ENCODE measurements at places on chromosomes 6 and 20.
A peak's percentile ranks its signal among the peaks of the same experiment; 100 is the strongest.

- DNase-seq, result no peak
These were observed 15.4 kb downstream of the FNDC1 start for GRCh38 chr6:159184559-159184958.

DNA sequence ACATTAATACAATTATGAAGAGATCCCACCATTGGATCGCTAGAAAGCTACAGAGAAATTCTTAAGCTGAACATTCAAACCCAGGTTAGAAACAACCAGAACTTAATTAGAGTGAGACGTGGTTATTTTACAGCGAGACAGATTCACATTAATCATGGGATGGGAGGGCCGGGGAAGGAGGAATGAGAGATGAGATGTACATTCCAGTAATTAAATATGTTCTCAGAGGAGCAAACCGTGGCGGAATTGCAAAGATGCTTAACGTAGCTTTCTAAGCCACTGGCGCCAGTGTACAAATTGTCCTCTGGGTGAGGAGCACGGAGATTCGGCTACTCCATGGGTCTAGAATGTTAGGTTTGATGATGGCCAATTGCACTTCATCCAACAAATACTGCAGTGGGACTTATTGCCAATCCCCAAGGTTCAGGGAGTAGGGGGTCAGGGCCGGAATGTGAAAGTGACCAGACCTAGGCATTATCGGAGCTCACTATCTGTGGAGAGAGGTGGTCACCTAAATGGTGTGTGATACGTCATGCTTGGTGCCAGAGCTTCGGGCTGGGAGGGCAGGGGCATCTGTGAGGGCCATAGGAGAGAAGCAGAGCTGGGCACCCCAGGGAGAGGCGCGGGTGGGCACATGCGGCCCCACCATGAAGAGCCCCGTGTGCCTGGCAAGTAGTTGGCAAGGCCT, 114.7 kb downstream of the EDN3 start:
- DNase-seq, result no peak

- DNase-seq, result no peak
These were observed 10.2 kb upstream of the MICAL1 start for GRCh38 chr6:109465772-109466171.

DNA sequence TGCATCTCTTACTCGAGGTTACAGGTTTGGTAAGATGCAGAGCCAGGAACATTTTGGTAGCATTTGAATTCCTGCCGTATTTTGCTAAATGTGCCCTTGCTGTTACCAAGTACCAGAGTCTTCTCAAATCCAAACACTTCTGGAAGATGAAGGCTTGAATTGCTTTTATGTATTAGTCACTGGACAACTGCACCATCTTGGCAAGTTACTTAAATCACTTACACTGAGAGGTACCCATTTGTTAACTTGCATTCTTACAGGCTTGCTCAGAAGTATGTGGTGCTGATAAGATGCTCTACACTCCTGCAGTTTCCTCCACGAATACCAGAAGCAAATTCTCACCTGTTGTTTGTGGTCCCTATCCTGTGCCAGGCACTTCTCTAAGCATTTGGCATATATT, 12.7 kb downstream of the IL22RA2 start:
- no peak for DNase-seq

- DNase-seq, result peak; percentile 85
These were observed 66.4 kb downstream of the CTCFL start for GRCh38 chr20:57458400-57459160.

GRCh38 chr6:149834513-149835481, 29.4 kb downstream of the LRP11 start:
- no peak for DNase-seq

DNA sequence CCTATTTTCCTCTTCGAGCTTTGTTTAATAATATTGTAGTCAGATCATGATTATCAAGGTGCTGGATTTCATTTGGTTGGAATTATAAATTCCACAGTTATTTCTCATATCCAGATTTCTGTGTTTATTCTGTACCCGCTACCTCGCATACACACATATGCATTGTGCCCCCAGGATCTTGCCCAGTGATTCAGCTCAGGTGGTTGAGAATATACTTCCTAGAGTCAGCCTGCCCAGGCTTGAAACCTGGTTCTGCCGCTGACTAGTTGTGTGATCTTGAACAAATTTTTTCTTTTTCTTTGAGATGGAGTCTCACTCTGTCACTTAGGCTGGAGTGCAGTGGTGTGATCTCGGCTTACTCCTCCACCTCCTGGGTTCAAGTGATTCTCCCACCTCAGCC, 14.7 kb downstream of the GINM1 start:
- DNase-seq, result no peak

DNA sequence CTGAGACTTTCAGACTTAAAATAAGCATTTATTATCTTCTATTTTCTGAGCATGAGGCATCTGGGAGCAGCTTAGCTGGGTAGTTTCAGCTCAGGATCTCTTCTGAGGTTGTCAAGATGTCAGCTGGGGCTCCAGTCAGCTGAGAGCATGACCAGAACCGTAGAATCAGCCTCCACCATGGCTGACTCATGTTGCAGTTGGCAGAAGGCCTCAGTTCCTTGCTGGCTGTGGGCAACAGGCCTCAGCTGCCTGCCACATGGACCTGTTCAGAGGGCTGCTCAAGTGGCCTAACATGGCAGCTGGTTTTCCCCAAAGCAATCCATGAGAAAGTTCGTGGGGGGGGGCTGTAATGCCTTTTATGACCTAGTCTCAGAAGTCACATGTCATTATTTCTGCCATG, 142.3 kb downstream of the LY86 start:
- no peak for DNase-seq

DNA sequence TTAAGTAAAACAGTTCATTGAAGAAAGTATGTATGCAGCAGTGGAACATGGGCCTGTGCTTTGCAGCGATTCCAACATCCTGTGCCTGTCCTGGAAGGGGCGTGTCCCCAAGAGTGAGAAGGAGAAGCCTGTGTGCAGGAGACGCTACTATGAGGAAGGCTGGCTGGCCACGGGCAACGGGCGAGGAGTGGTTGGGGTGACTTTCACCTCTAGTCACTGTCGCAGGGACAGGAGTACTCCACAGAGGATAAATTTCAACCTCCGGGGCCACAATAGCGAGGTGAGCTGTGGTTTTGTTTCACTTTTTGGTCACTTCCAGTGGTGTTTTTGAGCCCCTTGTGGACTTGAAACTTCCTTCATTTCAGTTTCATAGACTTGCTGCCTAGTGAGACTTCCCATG, 1.7 kb downstream of the TULP4 start:
- DNase-seq, result peak; percentile 30

DNA sequence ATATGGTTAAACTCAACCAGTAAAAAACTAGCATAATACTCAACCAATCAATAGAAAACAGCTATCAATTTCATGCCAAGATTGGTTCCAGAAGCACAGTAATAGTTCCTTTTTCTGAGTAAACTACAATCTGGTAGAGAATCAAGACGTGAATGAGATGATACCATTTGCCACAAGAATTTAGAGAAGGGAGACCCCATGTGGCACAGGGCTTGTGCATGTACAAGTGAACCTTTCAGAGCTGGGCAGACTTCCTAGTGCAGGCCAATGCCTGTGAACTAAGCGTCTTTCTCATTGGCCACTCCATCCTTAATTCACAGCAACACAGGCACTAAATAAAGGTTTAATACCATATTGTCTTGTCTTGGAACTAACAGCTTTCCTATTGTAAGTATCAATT, 213.5 kb downstream of the RFPL4B start:
- DNase-seq, result no peak

- DNase-seq, result peak; percentile 31
These were observed 31.1 kb downstream of the SERPINB6 start for GRCh38 chr6:2940010-2940850.

- no peak for DNase-seq
These were observed 33.2 kb downstream of the CDH22 start for GRCh38 chr20:46275091-46275490.

DNA sequence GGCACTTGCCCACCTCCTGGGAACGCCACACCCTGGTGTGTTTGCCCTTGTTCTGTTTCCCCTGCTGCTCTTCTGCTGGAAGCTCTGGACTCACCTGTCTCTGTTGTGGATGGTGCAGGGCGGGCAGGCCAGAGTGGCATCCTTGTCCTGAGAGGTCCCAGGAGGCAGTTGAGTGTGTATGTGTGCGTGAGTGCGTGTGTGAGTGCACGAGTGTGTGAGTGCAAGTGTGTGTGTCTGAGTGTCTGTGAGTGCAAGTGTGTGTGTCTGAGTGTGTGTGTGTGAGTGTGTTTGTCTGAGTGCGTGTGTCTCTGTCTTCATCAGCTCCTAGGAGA, 12.2 kb downstream of the IGF2R start:
- DNase-seq, result no peak

GRCh38 chr20:4180356-4180755, 165.0 kb upstream of the RNF24 start:
- no peak for DNase-seq

- peak; percentile 96 for DNase-seq
These were observed 2.1 kb upstream of the HIVEP2 start for GRCh38 chr6:142946924-142947713.

GRCh38 chr6:130303431-130303830, 62.4 kb upstream of the TMEM200A start:
- no peak for DNase-seq

DNA sequence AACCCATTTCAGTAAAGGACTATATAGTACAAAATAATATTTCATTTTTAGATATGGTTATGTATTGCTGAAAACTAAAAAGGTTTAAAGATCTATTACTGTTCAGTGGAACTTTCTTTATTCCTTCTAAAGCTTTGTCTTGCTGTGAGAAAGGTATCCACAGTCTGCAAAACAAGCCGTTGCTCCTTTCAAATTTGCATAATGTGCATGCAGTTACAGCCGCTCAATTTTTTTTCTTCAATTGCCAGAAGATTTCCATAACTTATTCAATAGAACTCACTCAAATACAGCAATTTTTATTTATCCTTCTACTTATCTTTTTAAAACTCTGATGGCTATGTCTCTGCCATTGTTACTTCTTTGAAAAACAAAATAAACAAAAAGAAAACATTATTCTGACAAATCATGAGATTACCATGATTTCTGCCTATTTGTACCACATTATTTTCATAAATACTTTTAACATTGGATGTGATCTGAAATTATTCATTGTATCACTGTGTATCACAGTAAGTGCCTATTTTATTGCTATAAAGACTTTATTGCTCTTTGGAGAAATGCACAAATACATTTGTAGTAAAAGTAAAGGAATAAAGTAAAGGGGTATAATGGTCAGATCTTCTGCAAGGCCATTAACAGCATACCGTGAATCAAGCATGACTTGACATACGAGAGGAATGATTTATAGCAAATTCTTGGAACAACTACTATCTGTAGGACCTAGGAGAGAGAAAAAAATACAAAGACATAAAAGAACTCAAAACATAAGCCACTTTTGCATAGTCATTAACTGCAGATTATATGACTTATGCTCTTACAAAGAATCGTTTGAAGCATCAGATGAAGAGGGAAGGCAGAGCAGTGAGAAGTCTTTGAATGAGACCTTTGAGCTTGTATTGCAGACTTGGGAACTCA, 29.6 kb upstream of the HBS1L start:
- DNase-seq, result no peak

- no peak for DNase-seq
These were observed 75.8 kb downstream of the LAMP5 start for GRCh38 chr20:9590189-9590588.

GRCh38 chr6:116016846-116017545, 43.7 kb downstream of the FRK start:
- DNase-seq, result no peak

DNA sequence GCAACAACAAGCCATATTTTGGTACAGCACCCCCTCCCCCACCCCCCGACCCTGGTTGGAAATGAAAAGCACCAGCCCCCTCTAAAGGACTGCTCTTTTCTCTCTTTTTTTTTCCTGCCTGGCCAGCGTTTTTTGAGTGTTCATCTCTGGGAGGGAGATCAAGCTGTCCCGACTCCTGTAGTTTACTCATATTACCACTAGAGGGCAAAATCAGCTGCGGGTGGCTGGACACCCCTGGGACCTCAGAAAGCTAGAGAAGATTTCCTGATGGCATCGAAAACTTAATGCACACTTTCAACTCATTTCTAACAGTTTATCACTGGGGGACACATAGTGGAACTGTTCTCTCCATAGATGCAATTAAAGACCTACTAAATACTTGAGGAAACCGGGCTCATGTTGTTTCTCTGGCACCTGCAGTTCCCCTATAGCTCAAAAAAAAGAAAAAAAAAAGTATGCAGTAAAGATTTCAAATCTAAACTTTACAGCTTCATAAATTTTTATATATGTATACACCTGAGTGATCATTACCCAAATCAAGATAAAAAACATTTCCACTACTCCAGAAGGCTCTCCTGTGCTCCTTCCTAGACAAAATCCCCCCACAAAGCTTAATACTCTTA, 24.4 kb downstream of the CNBD2 start:
- peak; percentile 53 for DNase-seq

DNA sequence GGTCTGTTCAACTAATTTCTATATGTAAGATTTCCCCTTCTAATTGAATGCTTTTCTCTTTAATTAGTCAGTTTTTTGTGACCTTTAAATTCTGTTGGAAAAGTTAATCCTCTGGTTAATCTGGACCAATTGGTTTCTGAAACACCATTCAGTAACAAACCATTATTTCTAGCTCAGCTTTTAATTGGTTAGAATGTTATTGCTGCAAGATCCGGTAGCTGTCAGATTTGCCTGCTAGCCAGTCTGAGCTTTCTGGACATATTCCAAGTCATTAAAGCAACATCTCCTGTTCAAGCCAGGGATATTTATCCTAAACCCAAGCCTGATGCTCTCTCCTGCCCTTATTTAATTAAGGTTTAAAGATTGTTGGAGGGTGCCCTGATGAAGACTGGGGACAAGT, 55.1 kb upstream of the FBXL4 start:
- no peak for DNase-seq

- no peak for DNase-seq
These were observed 117.5 kb downstream of the RIN2 start for GRCh38 chr20:19875376-19876221.

GRCh38 chr6:136527831-136528230, 22.4 kb downstream of the MAP7 start:
- no peak for DNase-seq

DNA sequence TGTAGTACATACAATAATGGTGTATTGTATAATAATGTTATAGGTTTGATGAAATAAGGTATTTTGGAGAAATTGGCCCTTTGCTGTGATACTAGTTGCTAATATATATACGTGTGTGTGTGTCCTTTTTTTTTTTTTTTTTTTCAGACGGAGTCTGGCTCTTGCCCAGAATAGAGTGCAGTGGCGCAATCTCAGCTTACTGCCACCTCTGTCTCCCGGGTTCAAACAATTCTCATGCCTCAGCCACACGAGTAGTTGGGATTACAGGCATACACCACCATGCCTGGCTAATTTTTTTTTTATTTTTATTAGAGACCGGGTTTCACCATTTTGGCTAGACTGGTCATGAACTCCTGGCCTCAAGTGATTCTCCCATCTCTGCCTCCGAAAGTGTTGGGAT, 23.3 kb downstream of the SENP6 start:
- DNase-seq, result no peak

- no peak for DNase-seq
These were observed 120.7 kb downstream of the MACROD2 start for GRCh38 chr20:14116037-14116436.

- no peak for DNase-seq
These were observed 20.1 kb upstream of the SHLD1 start for GRCh38 chr20:5730131-5730530.

- DNase-seq, result no peak
These were observed 7.1 kb downstream of the IRF4 start for GRCh38 chr6:398558-399078.

- DNase-seq, result no peak
These were observed 54.5 kb downstream of the DZANK1 start for GRCh38 chr20:18412221-18412901.

Data from right lobe of liver (tissue), 6 donors.